Inflammatory macrophage treated with lipopolysaccharide for 4 hours (primary cell): ENCODE measurements at places on chromosomes 2 and 18.

GRCh38 chr2:20604401-20604911 is 46.4 kb downstream of the HS1BP3 start:
- no peak for DNase-seq

- DNase-seq: no peak
These were observed 69.4 kb upstream of the TTC27 start for GRCh38 chr2:32558492-32558891.

DNA sequence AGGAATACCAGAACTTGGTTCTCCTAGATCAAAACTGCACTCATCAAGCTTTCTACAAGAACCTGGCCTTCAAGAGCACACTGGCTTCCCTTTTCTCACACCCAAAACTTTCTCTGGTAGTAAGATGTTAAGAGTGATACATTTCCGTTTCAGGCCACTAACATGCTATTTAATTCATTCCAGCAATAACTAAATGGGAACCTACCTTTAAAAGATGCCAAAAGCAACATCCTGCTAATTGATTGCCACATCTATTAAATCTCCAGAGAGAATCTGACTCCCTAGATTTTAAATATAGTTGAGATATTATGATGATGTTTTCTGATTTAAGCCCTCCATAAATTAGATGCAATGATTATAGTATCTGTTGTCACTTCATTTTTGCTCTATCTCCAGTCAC is 71.6 kb downstream of the KCTD18 start:
- no peak for DNase-seq

- DNase-seq: no peak
These were observed 152.3 kb downstream of the PAX3 start for GRCh38 chr2:222146488-222146887.
